NCI-H2081 treated with DMSO at 0.1 percent for 48 hours (cell line): ENCODE measurements at places on chromosomes 4 and X.
A peak's percentile ranks its signal among the peaks of the same experiment; 100 is the strongest.

DNA sequence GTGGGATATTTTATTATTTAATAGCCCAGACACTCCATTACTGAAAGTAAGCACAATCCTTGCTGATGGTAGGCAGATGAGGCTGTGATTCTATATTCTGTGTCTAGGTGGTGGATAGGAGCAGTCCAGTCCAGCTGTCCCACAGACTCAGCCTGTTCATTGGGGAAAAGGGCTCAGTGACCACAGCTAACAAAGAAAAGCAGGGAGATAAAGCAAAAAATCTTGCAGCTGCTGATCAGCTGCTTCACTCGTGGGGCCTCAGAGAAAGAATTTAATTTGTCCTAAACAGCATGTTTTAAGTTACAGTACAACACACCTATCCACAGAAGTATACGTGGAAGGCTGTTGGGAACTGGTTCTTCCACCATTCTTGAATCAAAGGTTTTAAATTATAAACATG is 40.7 kb upstream of the ANK2 start:
- DNase-seq = no peak

GRCh38 chr4:16442296-16442695 is 216.0 kb upstream of the TAPT1 start:
- DNase-seq = no peak

- DNase-seq = no peak
Observed at GRCh38 chr4:6331018-6331417, 61.4 kb downstream of the WFS1 start.

DNA sequence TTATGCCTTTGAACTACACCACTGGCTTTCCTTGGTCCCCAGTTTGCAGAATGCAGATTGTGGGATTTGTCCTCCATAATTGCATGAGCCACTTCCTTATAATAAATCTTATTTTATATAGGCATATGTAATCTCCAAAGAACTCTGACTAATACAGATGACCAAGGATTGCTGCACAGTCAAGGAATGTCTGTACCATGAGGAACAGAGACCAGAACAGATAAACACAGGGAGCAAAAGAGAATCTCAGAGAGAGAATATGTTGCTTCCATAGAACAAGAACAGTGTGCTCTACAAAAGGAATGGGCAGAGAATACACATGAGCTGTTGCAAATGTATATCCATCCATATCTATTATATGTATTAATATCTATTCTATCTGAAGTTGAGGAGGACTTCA is 111.1 kb downstream of the ADRA2C start:
- DNase-seq = no peak

GRCh38 chrX:15299941-15300851 is 15.2 kb downstream of the ASB11 start:
- no peak for DNase-seq

GRCh38 chrX:7586126-7586525 is 256.8 kb upstream of the VCX start:
- DNase-seq = no peak

DNA sequence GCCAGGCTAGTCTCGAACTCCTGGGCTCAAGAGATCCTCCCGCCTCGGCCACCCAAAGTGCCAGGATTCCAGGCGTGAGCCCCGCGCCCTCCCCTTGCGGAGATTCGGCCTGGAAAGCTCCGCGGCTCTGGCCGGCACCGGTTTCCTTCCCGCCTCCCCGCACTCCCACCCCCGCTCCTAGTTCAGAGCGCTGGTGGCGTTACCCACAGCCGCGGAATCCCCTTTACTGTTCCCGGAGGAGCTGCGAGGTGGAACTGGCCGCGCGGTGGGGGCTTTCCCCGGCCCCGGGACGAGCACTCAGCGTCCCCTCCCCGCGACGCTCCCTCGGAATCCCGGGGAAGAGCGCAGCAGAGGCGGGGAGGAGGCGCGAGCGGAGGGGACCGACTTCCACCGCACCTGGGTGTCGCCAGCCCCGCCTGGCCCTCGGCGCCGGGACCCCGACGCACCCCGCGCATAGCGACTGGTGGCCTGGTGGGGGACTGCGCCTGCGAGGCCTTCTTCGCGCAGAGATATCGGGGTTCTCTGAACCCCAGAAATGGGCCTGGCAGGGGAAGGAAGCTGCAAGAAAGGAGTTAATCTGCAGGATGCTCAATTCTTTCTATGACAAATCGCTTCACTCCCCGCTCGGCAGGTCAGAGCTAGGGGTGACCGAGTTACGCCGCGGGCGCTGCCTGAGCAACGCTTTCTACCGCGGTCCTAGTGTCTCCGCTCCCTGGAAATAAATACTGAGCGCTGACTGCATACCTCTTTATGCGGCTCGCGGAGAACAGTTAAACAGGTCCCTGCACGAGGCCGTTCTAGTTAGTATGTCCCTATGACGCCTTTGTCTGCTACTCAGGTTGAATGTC is 14.6 kb upstream of the SLC25A4 start:
- no peak for DNase-seq

- no peak for DNase-seq
Observed at GRCh38 chr4:182752158-182752910, 164.9 kb downstream of the DCTD start.

DNA sequence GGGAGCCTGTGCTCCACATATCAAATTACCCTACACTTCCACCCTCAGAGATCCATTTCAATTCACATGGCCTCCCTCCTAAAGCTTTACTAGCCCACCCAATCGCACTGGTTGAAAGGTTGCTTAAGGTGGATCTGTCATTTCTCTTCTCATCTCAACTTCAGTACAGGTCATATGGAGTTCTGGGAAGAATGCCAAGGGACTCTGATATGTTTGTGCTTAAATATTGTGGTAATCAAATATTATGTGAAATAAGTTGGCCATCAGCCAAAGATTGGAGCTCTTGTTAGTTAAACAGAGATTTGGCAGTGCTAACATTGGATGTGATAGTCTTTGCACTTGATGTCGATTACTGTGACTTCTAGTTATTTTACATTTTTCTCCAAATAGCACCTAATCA is 20.5 kb downstream of the SEPTIN6 start:
- peak; percentile 96 for DNase-seq
